Activated CD8-positive, alpha-beta T cell treated with anti-CD3 and anti-CD28 coated beads for 36 hours (primary cell): ENCODE measurements at places on chromosomes 7 and 10. TPM values are rescaled to one million over a fixed set of nuclear protein-coding genes. Genes with fewer than 3 reads are reported as not detected.

GRCh38 chr7:149874644-149875028, 867 bp downstream of the ATP6V0E2 start:
- H3K4me1 ChIP-seq = peaks cover 64% of the 10 kb centered on the region
- peak overlapping the region; percentile 84 for H3K27ac ChIP-seq
- DNase-seq = no peak
- no peaks in the 10 kb centered on the region for H3K27me3 ChIP-seq
- peak overlapping the region; percentile 88 for H3K4me3 ChIP-seq
- H3K36me3 ChIP-seq = peaks cover 37% of the 10 kb centered on the region

DNA sequence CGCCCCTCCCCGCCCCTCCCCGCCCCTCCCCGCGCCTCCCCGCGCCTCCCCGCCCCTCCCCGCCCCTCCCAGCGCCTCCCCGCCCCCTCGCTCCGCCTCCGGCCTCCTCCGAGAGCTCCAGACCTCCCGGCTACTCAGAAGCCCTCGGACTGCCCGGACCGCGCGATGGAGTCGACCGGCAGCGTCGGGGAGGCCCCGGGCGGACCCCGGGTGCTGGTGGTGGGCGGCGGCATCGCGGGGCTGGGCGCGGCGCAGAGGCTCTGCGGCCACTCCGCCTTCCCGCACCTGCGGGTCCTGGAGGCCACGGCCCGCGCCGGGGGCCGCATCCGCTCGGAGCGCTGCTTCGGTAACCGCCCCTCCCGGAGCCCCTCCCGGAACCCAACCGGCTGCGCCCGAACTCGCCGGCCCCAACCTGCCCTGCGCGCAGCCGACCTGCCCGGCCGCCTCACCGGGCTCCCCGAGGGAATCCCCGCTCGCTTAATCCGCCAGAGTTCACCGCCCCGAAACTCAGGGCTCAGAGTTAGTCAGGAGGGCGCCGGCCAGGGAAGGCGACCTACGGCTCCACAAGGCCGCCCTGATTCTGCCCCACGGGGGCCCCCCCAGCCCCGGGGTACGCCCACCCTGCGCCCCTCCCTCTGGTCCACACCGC, at the start of gene PAOX:
PAOX (plus strand) TSS at position 111 of the 649 bp plus-strand sequence; CDS start at position 166, 55 bp downstream.
- DNase-seq = peak; percentile 74
- no peaks in the 10 kb centered on the region for H3K36me3 ChIP-seq
- no peak within 1 kb of the TSS for H3K27ac ChIP-seq
- peaks cover 4% of the 10 kb centered on the region for H3K4me1 ChIP-seq
- peak within 1 kb of the TSS; percentile 74 for H3K4me3 ChIP-seq

- no peaks in the 10 kb centered on the region for H3K4me1 ChIP-seq
- no peak overlapping the region for H3K4me3 ChIP-seq
- DNase-seq = no peak
Measured at GRCh38 chr7:12032146-12032545, 178.9 kb upstream of the TMEM106B start.

The RET gene
- total RNA-seq = 0.47 TPM

DNA sequence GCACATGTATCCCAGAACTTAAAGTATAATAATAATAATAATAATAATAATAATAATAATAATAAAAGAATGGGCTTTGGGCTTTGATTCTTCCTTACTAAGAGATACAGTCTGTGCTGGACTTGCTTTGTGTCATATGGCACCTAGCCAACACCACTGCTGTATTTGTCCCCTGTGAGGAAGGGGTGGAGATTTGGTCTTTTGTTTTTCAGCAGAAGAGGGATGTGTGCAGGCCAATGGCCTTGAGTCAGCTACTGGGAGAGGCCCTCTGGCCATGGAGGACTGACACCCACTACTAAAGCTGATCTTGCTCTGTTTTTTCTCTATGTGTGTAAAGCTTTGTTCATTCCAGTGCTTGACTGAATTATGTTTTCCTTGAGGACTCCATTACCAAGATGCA, 573.0 kb upstream of the PCDH15 start:
- no peaks in the 10 kb centered on the region for H3K27me3 ChIP-seq
- no peaks in the 10 kb centered on the region for H3K36me3 ChIP-seq
- DNase-seq = no peak
- H3K27ac ChIP-seq = no peak overlapping the region

- H3K36me3 ChIP-seq = peaks cover 53% of the 10 kb centered on the region
- H3K27ac ChIP-seq = peak overlapping the region; percentile 73
- H3K4me3 ChIP-seq = no peak overlapping the region
- H3K27me3 ChIP-seq = no peaks in the 10 kb centered on the region
Measured at GRCh38 chr7:141593134-141593533, 41.9 kb downstream of the AGK start.

DNA sequence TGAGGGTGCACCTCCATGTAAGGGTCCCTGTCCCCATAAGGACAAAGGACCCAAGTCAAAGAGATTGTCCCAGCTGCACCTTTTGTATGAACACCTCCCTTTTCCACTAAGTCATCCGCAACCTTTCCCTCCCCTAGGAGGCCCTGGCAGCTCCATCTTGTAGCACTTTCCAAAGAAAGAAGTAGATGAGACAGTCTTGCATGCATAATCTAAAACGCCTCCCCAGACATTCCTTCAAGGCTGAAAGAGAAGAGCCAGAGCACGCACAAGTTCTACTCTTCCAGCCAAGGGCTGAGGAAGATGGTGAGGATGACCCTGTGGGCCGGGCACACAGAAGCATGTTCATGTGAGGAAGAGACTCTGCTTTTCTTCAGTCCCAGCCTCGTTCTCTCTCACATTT, 194.4 kb downstream of the TNS3 start:
- H3K27ac ChIP-seq = no peak overlapping the region
- peaks cover 7% of the 10 kb centered on the region for H3K27me3 ChIP-seq
- H3K4me1 ChIP-seq = no peaks in the 10 kb centered on the region

DNA sequence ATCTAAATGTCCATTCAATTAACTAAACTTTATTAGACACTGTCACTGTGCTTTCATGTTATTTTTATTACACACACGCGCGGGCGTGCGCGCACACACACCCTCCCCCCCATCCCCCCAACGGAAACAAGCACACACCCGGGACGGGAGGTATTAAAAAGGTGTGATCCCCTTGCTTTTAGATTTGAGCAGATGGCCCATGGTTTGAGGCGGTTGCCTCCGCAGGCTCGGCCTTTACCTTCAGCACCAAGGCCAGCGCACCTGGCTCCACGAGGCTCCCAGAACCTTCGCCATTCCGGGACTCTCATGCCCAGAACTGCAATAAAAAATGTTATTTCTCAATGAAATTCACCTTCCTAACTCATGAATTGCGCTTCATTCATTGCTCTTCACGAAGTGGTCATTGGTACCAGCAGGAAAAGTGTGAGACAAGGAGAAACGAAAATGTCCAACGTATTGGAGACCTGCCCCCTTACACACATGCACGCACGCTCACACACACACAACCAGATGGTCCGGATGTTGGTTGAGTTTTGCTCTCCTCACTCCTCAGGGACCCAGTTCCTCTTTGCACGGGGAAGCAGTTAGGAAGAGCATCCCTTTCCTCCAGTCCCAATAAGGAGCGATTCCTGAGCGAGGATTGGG, 20.8 kb upstream of the PTF1A start:
- H3K4me1 ChIP-seq = peaks cover 6% of the 10 kb centered on the region
- no peak overlapping the region for H3K4me3 ChIP-seq
- H3K36me3 ChIP-seq = no peaks in the 10 kb centered on the region
- H3K27ac ChIP-seq = no peak overlapping the region
- peaks cover 54% of the 10 kb centered on the region for H3K27me3 ChIP-seq
- no peak for DNase-seq

The SAP25 gene
- 12.8 TPM for total RNA-seq

- no peak overlapping the region for H3K27ac ChIP-seq
- H3K27me3 ChIP-seq = no peaks in the 10 kb centered on the region
- H3K4me3 ChIP-seq = no peak overlapping the region
- DNase-seq = no peak
- no peaks in the 10 kb centered on the region for H3K4me1 ChIP-seq
Measured at GRCh38 chr7:11317766-11318165, 344.1 kb downstream of the PHF14 start.

The C10orf143 gene
- 4.4 TPM for total RNA-seq

DNA sequence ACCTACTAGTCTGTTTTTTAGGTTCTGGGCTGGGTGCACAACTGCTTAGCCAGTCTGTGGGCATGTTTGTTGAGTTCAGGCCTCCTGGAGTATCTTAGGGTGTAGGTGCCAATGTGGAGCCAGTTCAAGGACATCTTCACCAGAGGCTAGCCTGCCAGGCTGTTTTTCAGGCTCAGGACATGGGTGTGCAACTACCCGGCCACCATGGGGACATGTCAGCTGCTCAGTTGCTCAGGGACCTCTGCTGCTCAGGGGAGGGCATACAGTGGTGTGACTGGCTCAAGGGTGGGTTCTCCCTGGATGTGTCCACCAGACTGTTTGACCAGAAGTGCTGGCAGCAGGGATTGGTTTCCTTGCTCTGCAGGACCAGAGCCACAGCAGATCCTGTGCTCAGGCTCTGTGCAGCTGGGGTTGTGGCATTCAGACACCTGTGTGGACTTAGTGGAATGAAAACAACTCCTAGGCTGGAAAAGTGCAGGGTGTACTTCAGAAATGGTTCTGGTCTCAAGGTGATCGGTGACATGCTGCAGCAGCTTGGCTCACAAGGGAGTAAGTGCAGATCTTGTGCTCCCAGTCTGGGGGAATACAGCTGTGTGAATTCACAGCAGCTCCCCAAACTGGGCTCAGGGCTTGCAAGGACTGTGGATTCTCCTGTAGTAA, 44.8 kb downstream of the PALS2 start:
- no peak overlapping the region for H3K4me3 ChIP-seq
- H3K4me1 ChIP-seq = peaks cover 12% of the 10 kb centered on the region
- no peaks in the 10 kb centered on the region for H3K27me3 ChIP-seq
- H3K36me3 ChIP-seq = peaks cover 29% of the 10 kb centered on the region
- no peak for DNase-seq
- no peak overlapping the region for H3K27ac ChIP-seq

GRCh38 chr7:100456562-100456961, 7.5 kb downstream of the SPACDR start:
- H3K4me3 ChIP-seq = no peak overlapping the region
- no peaks in the 10 kb centered on the region for H3K27me3 ChIP-seq
- no peak for DNase-seq
- peaks cover 2% of the 10 kb centered on the region for H3K36me3 ChIP-seq

GRCh38 chr10:21343087-21343486, 182.4 kb downstream of the SKIDA1 start:
- H3K27ac ChIP-seq = no peak overlapping the region
- H3K27me3 ChIP-seq = peaks cover 4% of the 10 kb centered on the region
- H3K36me3 ChIP-seq = no peaks in the 10 kb centered on the region
- H3K4me1 ChIP-seq = no peaks in the 10 kb centered on the region

The PLEKHS1 gene
- not detected for total RNA-seq

The SLF2 gene
- 31.9 TPM for total RNA-seq

- no peak overlapping the region for H3K27ac ChIP-seq
- no peaks in the 10 kb centered on the region for H3K36me3 ChIP-seq
- no peak overlapping the region for H3K4me3 ChIP-seq
Measured at GRCh38 chr10:37860494-37861190, 3.2 kb upstream of the ZNF248 start.

GRCh38 chr7:105830405-105831301, 45.7 kb downstream of the ATXN7L1 start:
- no peak overlapping the region for H3K27ac ChIP-seq
- H3K36me3 ChIP-seq = no peaks in the 10 kb centered on the region
- H3K27me3 ChIP-seq = no peaks in the 10 kb centered on the region
- no peak for DNase-seq

- H3K36me3 ChIP-seq = peaks cover 3% of the 10 kb centered on the region
- H3K27me3 ChIP-seq = peaks cover 7% of the 10 kb centered on the region
- no peak overlapping the region for H3K27ac ChIP-seq
- DNase-seq = no peak
- H3K4me3 ChIP-seq = no peak overlapping the region
- no peaks in the 10 kb centered on the region for H3K4me1 ChIP-seq
Measured at GRCh38 chr10:93173967-93174845, 100.5 kb downstream of the CYP26A1 start.

DNA sequence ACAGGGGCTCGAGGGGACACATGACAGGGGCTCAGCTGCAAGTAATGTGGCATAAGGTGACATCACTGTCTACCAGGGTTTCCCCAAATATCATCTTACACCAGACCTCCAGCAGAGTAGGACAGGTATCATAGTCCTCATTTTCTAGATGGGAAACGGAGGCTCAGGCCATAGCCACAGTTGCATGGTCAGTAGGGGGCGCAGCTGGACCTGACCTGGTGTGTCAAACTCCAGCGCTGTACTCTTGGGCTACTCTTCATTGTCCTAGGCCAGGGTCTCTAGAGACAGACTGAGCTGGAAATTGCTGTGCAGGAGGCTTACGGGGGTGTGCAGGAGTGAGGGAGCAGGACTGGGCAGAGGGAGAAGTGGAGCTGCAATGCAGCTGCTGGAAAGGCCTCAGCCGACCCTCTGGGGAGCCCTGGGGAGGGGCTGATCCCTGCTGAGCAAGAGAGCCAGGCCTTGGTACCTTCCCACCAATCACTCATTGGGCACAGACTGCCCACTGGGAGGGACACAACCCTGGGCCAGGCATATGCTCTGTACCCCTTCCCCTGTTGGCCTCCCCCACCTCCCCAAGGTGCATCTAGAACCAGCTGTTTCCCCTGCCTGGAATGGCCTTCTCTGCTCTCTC, 89.9 kb downstream of the CDH23 start:
- H3K4me3 ChIP-seq = no peak overlapping the region
- no peaks in the 10 kb centered on the region for H3K4me1 ChIP-seq
- peaks cover 2% of the 10 kb centered on the region for H3K27me3 ChIP-seq
- no peak overlapping the region for H3K27ac ChIP-seq
- DNase-seq = peak; percentile 77

The OR13A1 gene
- not detected for total RNA-seq

DNA sequence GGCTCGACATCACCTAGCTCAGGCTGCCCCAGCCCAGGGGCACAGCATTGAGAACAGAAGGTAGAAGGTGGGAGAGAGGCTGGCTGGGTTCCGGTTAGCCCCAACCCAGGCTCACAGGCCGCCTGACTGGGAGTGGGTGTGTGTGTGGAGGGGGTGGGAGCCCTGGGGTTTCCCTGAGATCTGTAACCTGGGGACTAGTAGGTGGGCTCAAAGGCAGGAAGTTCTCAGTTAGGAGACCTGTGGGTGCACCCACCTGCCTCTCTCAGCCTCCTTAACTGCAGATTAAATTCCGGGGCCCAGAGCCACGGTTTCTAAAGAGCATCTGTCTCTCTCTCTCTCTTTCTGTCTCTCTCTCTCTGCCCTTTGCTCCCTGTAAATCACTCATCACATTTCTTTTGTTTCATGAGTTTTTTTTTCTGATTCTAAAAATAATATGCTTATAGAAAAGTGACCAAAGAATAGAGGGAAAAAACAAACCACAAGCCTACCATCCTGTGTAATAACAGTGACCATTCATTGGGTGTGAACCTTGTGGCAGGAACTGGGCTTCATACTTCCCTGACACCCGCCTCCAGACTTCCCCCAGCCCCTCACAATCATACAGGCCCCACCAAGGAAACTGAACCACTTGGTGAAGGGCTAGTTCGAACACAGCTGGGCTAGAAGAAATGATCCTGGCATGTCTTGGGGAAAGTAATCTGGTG, 83.4 kb upstream of the SMNDC1 start:
- H3K27me3 ChIP-seq = no peaks in the 10 kb centered on the region
- peak overlapping the region; percentile 10 for H3K4me3 ChIP-seq
- H3K27ac ChIP-seq = peak overlapping the region; percentile 89
- peaks cover 27% of the 10 kb centered on the region for H3K4me1 ChIP-seq

- H3K4me3 ChIP-seq = no peak overlapping the region
- no peak for DNase-seq
- no peaks in the 10 kb centered on the region for H3K36me3 ChIP-seq
- no peaks in the 10 kb centered on the region for H3K27me3 ChIP-seq
- H3K27ac ChIP-seq = no peak overlapping the region
Measured at GRCh38 chr7:113548137-113548536, 370.7 kb downstream of the PPP1R3A start.

The ZNF783 gene
- 13.4 TPM for total RNA-seq

- DNase-seq = no peak
- H3K4me1 ChIP-seq = no peaks in the 10 kb centered on the region
- peaks cover 15% of the 10 kb centered on the region for H3K36me3 ChIP-seq
- no peak overlapping the region for H3K27ac ChIP-seq
- H3K4me3 ChIP-seq = no peak overlapping the region
Measured at GRCh38 chr7:36549029-36549428, 159.4 kb downstream of the ANLN start.

The SH2B2 gene
- total RNA-seq = 5.0 TPM
